ENCODE measurements at places on chromosomes 4 and X. TPM values are rescaled to one million over a fixed set of nuclear protein-coding genes. Genes with fewer than 3 reads are reported as not detected.

TEX28 gene
- not detected for total RNA-seq

ABLIM2 gene
- total RNA-seq = 0.36 TPM

ZXDA gene
- 3.6 TPM for total RNA-seq

CFAP47 gene
- total RNA-seq = not detected

ADH1A gene
- total RNA-seq = not detected

LRP2BP gene
- 0.47 TPM for total RNA-seq

SPP1 gene
- 1.0 TPM for total RNA-seq

TEX13A gene
- total RNA-seq = not detected

C4orf50 gene
- total RNA-seq = 0.52 TPM

CT45A6 gene
- not detected for total RNA-seq

PLXNB3 gene
- 0.81 TPM for total RNA-seq

PCDH7 gene
- not detected for total RNA-seq

NRK gene
- total RNA-seq = not detected

UCP1 gene
- not detected for total RNA-seq

TCEAL8 gene
- total RNA-seq = 21.9 TPM

CXXC4 gene
- total RNA-seq = not detected

RTL3 gene
- 0.07 TPM for total RNA-seq

TACR3 gene
- not detected for total RNA-seq

TMEM150C gene
- total RNA-seq = not detected

LRAT gene
- total RNA-seq = not detected

REPS2 gene
- total RNA-seq = not detected

MID1 gene
- not detected for total RNA-seq

GNRHR gene
- total RNA-seq = not detected

FMR1NB gene
- not detected for total RNA-seq

RADX gene
- 5.6 TPM for total RNA-seq

CSN1S1 gene
- not detected for total RNA-seq

CRMP1 gene
- not detected for total RNA-seq

GPC4 gene
- not detected for total RNA-seq

Measured in activated T-helper 1 cell treated with anti-CD3 and anti-CD28 coated beads, Interleukin-12 subunit alpha, Interleukin-12 subunit beta, Interleukin-2, Interleukin-4 antibody, amounts not matched to agents 30 ng/mL and 10 ng/mL and 1 ng/mL, durations not matched to agents 14 hours and 24 hours and 36 hours (primary cell).